NCI-H1105 treated with DMSO at 0.1 percent for 48 hours (cell line): ENCODE measurements at places on chromosomes 7 and 10.
A peak's percentile ranks its signal among the peaks of the same experiment; 100 is the strongest.

- no peak for DNase-seq
These were observed 116.8 kb upstream of the JCAD start for GRCh38 chr10:30176182-30176581.

- peak; percentile 83 for DNase-seq
These were observed 187.6 kb upstream of the KLF14 start for GRCh38 chr7:130921391-130922180.

DNA sequence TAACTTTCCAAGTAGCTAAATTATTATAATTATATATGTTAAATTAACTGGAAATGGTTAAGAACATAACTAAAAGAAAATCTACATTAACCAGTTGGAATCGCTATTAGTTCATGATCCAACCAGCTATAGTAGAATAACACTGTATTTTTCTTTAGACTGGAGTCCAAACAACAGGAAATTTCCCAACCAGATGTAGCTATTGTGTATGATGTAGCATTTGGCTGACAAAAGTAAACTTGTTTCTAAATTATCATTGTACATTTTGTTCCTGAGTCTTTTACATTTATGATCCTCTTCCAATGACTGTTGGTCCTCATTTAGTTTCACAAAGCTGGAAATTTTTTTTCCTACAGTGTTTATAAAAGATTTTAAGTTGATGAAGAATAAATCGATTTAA is 62.1 kb downstream of the PAPSS2 start:
- no peak for DNase-seq

DNA sequence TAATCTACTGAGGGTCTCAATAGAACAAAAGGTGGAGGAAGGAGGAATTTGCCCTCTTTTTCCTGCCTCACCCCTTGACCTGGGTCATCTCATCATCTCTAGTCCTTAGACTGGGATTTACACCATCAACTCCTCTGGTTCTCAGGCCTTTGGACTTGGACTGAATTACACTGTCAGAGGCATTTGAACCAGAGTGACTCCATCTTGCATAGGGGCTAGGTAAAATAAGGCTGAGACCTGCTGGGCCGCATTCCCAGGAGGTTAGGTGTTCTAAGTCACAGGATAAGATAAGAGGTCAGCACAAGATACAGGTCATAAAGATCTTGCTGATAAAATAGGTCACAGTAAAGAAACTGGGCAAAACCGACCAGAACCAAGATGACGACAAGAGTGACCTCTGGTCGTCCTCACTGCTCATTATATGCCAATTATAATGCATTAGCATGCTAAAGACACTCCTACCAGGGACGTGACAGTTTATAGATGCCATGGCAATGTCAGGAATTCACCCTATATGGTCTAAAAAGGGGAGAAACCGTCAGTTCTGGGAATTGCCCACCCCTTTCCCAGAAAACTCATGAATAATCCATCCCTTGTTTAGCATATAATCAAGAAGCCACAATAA is 84.0 kb downstream of the C1GALT1 start:
- no peak for DNase-seq

DNA sequence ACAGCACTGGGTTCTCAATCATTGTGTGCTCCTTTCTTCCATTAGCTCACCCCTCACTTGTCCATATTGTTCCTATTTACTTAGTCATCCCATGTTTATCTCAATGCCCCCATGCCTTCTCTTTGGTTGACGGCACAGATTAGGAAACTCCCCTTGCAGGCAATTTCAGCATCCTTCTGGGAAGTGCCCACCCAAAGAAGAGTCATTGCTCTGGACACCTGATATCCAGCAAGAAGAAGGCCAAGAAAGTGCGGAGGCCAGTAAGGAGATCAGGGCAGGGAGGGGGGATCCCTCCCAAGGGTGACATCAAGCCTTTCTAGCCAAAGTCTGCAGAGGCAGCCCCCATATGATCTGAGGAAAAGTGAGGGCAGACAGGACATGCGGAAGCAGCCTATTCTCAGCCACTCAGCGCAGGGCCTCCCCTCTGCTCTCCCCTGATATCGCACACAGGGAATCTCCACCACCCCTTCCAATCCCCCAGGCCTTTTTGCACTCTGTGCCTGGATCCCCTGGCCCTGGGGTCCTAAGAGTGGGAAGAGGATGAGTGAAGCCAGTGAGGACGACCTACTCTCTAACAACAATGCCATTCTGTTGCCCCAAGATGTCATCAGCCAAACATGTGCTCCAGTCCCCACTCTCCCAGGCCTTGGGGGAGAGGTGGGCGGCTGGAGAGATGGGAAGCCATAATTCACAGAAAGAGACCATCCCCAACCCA is 1.8 kb downstream of the TRPV6 start:
- no peak for DNase-seq

DNA sequence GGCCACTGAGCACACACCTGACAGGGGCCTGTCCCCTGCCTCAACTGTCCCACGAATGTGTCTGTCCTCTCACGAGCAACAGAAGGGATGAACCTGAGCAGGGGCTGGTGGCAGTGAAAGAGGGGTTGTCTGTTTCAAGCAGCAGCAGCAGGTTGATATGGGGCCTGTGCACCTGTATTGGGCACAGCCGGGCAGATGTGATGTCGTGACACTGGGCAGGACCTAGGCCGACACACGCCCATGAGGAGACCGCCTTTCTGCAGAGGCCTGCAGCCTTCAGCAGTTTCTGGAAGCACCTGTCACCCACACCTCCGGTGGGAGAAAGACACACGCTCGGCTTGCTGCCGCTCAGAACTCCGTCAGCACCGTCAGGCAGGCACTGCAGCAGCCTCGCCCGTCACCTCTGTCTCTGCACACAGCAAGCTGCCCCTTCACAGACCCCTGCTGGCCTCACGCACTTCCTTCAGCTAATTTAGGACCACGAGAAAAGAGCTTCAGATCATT is 48.5 kb downstream of the AMZ1 start:
- DNase-seq, result no peak

DNA sequence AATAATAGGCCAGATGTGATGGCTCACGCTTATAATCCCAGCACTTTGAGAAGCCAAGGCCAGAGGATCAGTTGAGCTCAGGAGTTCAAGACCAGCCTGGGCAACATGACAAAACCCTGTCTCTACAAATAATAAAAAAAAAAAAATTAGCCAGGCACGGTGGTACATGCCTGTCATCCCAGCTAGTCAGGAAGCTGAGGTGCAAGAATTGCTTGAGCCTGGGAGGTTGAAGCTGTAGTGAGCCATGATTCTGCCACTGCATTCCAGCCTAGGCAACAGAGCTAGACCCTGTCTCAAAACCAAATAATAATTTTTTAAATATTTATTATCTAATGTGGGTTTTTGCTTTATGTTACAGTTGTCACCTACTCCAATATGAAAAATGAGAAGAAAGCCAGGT is 178.9 kb downstream of the ADK start:
- no peak for DNase-seq

- DNase-seq, result peak; percentile 55
These were observed 757 bp downstream of the ANKIB1 start for GRCh38 chr7:92246360-92247101.

GRCh38 chr7:74220229-74220628 is 10.4 kb downstream of the LAT2 start:
- no peak for DNase-seq

- DNase-seq, result no peak
These were observed 20.3 kb upstream of the TOMM7 start for GRCh38 chr7:22842973-22843372.

DNA sequence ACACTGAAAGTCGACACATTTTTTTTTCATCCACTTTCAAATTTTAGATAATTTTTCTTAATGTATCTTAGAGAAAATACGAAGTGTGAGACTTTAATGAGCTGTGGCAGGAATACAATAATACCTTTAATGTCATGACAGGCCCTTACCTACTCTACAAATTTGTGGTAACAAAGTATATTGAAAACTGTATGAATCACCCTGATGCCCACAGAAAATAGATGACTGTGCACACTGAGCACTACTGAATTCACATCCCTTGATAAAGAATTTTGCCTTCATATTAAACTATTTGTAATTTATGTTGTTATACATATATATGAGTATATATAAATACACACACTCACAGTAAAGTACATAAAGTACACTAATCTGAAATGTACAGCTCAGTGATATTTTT is 51.7 kb downstream of the AKR1D1 start:
- no peak for DNase-seq

GRCh38 chr10:96415891-96416554 is 57.2 kb upstream of the OPALIN start:
- DNase-seq, result no peak

- DNase-seq, result no peak
These were observed 1.6 kb downstream of the TCF7L2 start for GRCh38 chr10:112951359-112952281.

DNA sequence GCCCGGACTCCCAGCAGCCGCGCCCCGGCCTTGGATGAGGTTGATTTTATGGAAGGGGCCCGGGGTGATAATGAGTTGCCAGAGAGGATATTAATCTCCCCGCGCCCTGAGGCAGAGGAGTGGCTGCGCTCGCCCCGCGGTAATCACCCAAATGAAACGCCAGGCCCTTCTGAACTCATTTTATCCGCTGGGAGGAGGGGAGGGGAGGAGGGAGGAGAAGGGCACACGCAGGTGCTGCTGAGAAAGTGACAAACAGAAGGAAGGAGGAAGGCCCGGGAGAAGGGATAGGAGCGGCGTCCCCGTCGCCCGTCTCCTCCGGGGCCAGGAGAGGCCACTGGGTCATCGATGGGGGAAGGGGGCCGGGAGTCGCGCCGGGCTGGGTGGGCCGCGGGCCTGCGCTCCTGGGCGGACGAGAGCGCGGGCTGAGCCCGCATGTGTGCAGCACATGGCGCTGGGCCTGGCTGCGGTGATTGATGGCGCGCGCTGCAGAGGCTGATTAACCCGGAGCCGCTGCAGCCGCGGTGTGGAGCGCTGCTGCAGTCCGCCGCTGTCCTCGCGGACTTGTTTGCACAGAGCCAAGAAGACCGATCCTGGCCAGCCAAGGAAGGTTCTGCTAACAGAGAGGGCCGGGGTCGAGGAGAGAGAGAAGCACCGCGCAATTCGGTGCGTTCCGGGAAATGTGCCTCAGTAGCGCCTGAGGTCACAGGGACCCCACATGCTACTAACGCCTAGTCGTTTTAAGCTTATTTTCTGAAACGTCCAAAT is 6.5 kb downstream of the MNX1 start:
- DNase-seq, result no peak
